Lower lobe of right lung (tissue), 2 donors: ENCODE measurements at places on chromosomes 7 and 10.
A peak's percentile ranks its signal among the peaks of the same experiment; 100 is the strongest.

DNA sequence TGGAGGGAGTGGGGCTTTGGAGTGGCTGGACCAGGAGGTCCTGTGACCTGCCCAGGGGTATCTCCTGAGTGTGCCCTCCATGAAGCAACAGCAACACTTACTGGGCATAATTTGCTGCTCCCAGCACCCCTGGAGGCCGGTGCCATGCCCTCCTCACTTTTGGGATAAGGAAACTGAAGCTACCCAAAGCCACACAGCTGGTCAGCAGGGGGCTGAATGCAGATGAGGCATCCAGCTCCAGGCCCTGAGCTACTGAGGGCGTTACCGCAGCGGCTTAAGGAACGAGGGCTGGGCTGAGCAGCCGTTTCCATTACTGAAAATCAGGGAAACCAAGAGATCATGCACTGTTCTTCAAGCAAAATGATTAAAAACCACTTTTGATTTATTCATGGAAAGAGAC lies 408.9 kb downstream of the GLRX3 start:
- DNase-seq, result no peak

DNA sequence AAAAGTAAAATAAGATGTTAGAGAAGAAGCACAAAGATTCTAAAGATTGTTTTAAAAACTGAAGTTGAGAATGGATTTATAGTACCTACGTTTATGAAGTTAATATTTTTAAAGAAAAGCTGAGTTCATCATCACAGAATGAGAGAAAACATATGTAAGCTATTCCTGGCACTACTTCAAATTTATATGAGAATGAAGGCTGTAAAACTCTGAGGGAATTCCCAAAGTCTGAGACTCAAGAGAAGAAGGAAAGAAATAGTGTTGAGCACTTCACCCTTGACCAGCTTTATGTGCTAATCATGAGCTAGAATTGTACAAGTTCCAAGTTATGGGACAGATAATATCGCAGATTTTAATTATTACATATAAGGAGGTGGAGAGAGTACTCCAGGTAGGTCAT lies 323.7 kb upstream of the GNAI1 start:
- DNase-seq, result no peak

DNA sequence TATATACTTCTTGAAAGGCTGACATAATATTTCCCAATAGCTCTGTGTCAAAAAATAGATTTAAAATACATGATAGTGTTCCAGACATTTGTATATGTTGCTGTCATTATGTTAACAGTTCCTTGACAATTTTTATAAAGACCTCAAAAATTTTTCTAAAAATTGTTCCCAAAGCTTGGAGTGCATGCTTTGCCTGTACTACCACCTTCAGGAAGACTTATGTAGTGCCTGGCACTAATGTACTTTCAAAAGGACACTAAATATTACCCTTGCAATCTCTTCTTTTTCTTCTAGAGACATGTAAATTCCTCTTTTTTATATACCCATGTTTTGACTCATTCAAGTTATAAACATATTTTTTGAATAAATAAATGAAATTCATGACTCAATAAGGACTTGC lies 48.0 kb upstream of the SP8 start:
- DNase-seq, result no peak

DNA sequence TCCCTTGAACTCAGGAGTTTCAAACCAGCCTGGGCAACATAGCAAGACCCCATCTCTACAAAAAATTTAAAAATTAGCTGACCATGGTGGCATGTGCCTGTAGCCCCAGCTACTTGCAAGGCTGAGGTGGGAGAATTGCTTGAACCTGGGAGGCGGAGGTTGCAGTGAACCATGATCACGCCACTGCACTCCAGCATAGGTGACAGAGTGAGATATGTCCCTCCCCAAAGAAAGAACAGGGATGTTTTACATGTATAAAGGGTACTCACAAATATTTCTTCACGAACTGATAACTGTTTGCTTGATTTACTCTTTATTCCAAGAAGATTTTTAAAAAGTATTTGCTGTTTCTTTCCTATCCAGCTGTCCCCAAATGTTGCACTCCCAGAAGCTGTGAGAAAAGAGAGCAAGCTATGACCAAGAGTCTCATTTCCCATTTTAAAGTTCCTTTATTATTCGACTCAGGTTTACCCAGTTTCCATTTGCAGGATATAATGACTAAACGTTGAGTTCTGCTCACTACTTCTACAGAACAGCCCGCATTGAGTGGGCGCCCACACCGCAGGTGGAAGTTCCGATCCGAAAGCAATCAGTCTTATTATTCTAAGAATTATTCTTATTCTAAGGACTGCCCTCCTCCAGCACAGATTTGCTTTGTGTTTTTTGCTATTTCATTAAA lies 90.7 kb downstream of the APBB1IP start:
- no peak for DNase-seq

DNA sequence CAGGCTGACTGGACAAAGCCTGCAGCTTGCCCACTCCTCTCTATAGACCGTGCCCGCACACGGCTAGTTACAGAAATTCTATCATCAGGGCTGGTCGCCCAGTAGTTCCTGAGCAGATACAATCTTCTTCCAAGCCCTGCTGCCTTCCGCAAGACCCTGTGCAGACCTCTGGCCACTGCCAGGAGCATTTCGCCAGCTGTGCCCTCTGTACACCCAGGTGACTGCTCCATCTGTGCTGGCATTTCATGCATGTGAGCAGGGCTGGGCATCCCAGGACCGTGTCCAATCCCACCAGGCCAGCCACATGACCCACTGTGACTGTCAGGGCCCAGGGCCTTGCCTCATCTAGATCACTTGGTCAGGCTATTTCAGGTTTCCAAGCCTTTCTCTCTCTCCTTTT lies 36.9 kb downstream of the HSPA12A start:
- no peak for DNase-seq

- DNase-seq, result no peak
Observed at GRCh38 chr7:31688996-31689395, 2.0 kb downstream of the PPP1R17 start.

DNA sequence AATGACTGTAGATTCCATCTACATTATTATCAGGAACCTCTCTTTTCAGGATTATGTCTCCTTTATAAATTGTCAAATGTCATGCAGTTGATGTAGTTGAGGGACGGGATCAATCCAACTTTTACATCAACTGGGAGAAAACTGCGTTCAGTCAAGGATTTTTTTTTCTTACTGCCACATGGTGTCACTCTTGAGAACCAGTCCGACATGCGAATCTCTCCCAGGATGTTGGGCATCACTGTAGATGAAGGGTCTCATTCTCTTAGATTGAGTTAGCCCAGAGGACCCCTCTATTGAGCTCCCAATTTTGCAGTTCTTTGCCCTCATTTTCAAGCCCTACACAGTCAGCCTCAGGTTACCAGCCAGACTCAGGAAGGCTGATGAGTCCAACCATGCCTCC lies 120.3 kb upstream of the PTPRZ1 start:
- DNase-seq, result no peak

GRCh38 chr7:50450590-50451032 lies 461 bp upstream of the FIGNL1 start:
- DNase-seq, result peak; percentile 61

DNA sequence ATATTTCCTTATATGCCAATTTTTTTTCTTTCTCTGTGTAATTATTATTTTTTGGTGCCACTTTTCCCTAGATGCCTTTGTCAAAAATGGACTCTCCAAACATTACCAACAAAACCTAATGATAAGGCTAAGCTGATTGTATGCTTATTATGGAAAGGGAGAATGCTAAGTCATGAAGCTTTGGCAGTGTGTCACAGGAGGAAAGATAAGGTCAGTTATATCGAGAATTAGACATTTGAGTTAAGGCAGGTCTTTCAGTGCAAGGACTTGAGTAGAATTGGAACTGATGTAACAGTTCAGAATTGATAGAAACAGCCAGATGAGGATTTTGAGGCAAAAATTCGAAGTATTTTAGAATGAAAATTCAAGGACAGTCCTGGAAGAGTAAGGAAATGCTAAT lies 16.8 kb upstream of the MALRD1 start:
- DNase-seq, result no peak

GRCh38 chr7:137772316-137772715 lies 74.5 kb downstream of the DGKI start:
- DNase-seq, result no peak

GRCh38 chr10:11746883-11747539 lies 4.8 kb downstream of the ECHDC3 start:
- DNase-seq, result no peak

- DNase-seq, result no peak
Observed at GRCh38 chr7:108328174-108328651, 128.0 kb downstream of the NRCAM start.

DNA sequence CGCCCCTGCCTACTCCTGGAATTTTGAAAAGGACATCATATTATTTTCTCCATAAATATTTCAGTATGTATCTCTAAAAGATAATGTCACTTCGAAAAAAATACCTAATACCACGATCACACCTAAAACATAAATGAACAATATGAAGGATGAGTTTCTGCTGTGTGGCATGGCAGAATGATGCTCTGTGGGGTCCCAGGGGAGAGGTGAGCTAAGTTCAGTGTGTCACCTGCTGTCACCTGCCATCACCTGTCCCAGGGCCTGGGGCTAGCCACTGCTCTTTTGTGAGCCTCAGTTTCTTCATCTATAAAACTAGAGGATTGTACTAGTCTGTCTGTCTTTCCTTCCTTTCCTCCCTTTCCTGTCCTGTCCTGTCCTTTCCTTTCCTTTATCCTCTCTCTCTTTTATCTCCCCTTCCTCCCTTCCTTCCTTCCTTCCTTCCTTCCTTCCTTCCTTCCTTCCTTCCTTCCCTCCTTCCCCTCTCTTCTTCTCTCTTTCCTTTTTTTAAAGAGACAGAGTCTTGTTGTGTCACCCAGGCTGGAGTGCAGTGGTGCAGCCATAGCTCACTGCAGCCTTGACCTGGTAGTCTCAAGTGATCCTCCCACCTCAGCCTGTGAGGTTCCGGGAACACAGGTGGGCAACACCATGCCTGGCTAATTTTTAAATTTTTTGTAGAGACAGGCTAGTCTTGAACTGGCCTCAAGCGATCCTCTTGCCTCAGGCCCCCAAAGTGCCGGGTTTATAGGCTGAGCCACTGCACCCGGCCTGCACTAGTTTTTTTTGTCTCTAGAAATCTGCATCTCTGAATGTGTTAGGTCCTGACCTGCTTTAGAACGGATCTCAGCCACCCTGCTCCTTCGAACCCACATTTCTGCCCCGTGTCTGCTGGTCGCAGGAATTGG lies 43.1 kb downstream of the CUX1 start:
- DNase-seq, result no peak

GRCh38 chr10:14781763-14782162 lies 7.1 kb upstream of the FAM107B start:
- no peak for DNase-seq

GRCh38 chr7:2018569-2019460 lies 213.9 kb downstream of the MAD1L1 start:
- DNase-seq, result peak; percentile 72

DNA sequence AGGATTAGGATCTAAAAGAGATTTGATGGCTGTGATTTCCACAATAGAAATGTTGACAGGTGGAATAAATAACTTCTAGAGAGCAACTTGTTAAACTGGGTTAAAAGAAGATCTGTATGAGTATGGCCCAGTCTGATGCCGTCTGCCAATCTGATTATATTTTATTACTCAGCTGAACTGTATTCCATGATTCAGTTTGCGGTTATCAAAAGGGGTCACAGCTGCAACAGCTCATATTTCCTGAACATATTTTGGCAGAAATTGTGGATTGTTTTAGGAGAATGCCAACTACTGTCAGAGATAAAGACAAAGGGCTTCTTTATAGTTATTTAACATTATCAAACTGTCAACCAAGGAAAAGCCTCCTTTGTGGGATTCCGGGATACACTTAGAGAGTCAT lies 244.8 kb upstream of the MINDY3 start:
- DNase-seq, result no peak

DNA sequence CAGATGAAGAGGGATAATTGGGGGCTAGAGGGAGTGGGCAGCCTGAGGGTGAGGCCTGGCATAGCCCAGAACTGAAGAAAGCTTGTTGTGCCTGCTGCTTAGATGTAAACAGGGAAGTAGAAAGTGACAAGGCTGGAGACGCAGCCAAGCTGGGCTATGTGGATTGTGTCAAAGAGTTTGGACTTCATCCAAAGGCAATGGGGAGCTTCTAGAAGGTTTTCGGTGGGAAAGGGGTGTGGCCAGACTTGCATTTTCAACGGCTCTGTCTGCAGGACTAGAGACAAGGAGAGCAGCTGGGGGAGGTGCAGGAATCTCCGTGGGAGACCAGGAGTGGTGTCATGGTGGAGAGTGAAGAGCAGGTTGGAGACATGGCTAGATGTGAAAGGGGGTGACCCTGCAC lies 48.8 kb downstream of the GOLGA7B start:
- peak; percentile 14 for DNase-seq

DNA sequence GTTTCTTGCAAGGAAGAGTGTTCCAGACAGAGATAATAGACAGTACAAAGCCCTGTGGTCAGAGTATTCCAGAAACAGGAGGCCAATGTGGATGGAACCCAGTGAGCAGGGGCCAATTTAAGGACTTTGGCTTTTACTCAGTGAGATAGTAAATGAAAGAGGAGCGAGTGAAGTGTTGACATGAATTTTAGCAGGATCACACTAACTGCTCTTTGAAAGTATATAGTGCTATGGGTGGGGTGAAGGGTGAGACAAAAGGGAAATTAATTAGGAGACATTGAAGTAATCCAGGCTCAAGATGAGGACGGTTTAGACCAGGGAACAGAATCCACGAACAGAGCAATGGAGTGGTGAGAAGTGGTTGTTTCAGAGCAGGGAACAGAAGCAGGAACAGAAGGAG lies 62.2 kb upstream of the TES start:
- DNase-seq, result no peak

- DNase-seq, result no peak
Observed at GRCh38 chr7:33886149-33886623, 19.2 kb upstream of the BMPER start.

GRCh38 chr10:121104476-121105111 lies 253.4 kb downstream of the WDR11 start:
- DNase-seq, result no peak

DNA sequence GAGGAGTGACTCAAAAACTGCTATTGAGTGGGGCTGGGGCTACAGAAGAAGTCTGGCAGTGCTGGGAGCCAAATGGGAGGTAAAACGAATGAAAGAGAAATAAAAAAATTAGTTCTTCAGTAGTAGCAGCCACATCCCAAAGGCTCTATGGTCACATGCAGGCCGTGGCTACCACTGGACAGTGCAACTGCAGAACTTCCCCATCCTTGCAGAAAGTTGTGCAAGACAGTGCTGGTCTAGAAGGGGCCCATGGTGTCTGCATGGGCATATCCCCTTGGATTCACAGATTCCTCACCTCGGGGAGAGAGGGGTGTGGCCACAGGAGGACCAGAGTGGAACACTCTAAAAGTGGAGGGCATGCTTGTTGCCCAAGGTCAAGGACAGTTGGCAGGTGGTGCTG lies 47.6 kb downstream of the RPS24 start:
- DNase-seq, result no peak
